Stimulated activated CD4-positive, alpha-beta T cell treated with anti-CD3 and anti-CD28 coated beads, Interleukin-1b, Interleukin-23, amount 100 ng/mL, for 1 hour (primary cell): ENCODE measurements at places on chromosomes 1 and 21.

DNA sequence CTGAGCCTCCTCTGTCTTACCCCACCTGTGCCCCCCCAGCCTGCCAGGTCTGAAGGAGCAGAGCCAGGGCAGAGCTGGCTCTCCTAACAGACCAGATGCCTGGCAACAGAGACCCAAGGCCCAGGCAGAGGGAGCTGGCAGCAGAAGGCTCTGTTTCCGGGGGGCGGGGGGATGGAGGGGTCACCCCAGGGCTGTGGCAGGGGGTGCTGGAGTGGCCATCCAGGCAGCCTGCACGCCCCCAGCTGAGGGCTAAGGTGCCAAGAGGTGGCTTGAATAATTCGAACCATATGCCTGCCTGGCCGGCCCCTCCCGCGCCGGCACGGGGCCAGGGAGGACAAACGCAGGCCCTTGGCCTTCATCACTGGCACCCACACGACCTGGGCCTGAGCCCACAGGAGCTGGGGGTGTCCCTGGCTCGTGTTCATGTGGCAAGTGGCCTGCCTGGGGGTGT, 16.0 kb upstream of the PLEKHG5 start:
- DNase-seq, result no peak

DNA sequence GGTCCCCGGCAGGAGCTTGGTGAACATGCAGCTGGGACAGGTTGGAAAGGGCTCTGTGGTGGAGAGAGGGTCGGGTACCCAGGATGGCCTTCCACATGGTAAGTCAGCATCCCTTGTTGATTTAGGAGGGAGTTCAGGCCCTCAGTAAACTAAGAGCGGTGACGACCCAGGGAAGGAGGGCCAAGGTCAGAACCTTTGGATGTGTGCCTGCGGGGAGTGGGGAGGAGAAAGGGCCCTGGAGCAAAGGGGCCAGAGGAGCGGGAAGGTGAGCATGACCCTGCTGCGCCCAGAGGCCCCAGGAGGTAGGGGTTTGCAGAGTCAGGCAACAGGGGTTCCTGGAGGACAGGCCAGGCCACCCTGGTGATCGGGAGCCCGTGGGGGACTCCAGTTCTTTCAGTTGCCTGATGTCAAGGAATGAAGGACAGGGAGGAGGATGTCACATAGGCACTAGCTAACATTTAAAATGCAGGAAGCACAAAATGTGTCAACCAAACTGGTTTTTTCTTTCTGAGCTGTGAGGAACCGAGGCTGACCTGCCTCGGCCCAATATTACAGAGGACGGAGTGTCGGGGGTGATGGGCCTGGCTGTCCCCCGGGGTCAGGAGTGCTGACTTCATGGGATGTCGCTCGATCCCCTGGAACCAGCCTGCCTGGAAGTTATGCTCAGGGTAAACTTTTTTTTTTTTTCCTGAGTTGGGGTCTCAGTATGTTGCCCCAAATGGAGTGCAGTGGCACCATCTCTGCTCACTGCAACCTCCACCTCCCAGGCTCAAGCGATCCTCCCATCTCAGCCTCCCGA, 117.4 kb upstream of the SLC45A1 start:
- DNase-seq, result no peak

GRCh38 chr21:42172596-42173483, 46.1 kb upstream of the ABCG1 start:
- no peak for DNase-seq

DNA sequence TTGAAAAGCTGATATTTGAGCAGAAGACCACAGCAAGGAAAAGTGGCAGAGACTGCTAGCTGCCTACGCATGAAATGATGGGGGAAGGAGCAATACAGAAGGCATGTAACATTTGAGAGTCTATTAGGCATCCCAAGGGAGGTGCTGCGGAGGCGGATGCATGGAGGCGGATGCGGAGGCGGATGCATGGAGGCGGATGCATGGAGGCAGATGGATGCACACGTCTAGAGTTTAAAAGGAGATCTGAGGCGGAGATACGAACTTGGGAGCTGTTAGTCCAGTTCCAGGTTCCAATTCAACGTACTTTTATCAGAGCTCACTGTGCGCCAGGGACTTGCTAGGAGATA, 744 bp upstream of the DDX20 start:
- no peak for DNase-seq

- no peak for DNase-seq
Measured at GRCh38 chr21:45322960-45323461, 35.3 kb upstream of the POFUT2 start.

GRCh38 chr21:16162953-16163352, 433.2 kb downstream of the USP25 start:
- no peak for DNase-seq

DNA sequence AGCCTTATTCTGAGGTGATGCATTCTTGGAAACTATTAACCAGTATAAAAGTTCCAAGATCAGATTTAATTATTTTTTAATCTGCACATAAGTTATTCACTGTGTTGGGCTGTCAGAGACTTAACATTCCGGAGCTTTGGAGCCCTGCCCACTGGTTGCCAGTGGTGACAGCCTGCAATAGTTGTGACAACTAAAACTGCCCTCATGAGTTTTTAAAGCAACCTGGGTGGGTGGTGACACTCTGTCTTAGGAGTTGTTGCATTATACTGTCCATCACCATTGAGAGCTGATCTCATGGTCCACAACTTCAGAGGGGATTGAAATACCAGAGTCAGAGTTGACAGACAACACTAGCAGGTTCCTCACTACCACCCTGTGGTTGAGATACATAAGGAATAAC, 653.9 kb upstream of the USP24 start:
- DNase-seq, result no peak

- no peak for DNase-seq
Measured at GRCh38 chr1:201049248-201049831, 25.8 kb upstream of the KIF21B start.

GRCh38 chr1:226131639-226132038, 54.9 kb downstream of the ACBD3 start:
- no peak for DNase-seq

- no peak for DNase-seq
Measured at GRCh38 chr1:32201011-32201855, 838 bp downstream of the CCDC28B start.
